ENCODE measurements at places on chromosomes 2 and 18. TPM values are rescaled to one million over a fixed set of nuclear protein-coding genes. Genes with fewer than 3 reads are reported as not detected.

GRCh38 chr2:166147883-166148282, 20.1 kb upstream of the SCN1A start:
- DNase-seq = peak; percentile 22

- DNase-seq = no peak
Observed at GRCh38 chr2:136085453-136086209, 32.3 kb downstream of the CXCR4 start.

Gene MEP1B
- total RNA-seq = 0.08 TPM

Gene IL1RL1
- total RNA-seq = not detected

Gene NCOA1
- 49.2 TPM for total RNA-seq

Gene KLHL30
- total RNA-seq = 59.5 TPM

DNA sequence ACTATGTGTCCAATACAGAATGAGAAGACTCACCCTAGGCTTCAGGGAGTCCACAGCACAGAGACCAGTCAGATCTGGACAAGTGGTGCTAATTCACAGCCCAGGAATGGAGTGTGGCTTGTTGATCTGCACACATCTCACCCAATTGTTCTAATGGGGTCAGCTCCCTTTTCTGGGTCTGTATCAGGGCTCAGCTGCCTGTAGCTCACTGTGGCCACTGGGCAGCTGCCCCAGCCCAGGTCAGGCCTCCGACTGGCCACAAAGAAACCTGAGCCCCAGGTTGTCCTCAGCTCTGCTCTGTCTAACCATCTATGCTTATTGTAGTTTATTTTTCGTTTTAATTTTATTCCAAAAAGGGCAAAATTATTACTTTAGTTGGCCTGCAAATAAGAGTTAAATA, 202.3 kb upstream of the RAB6C start:
- DNase-seq = no peak

- DNase-seq = no peak
Observed at GRCh38 chr2:58803192-58803591, 562.1 kb upstream of the FANCL start.

- no peak for DNase-seq
Observed at GRCh38 chr2:236608188-236608525, 38.5 kb downstream of the ACKR3 start.
